ENCODE measurements at places on chromosomes 13 and 19. TPM values are rescaled to one million over a fixed set of nuclear protein-coding genes. Genes with fewer than 3 reads are reported as not detected.
A peak's percentile ranks its signal among the peaks of the same experiment; 100 is the strongest.

The RFPL4A gene
- total RNA-seq, result not detected

The RNF17 gene
- total RNA-seq, result not detected

The TRPM4 gene
- total RNA-seq, result 40.6 TPM

The FFAR2 gene
- total RNA-seq, result not detected

The U2AF1L4 gene
- 5.6 TPM for total RNA-seq

The ZNF296 gene
- total RNA-seq, result 1.8 TPM

The CBY2 gene
- total RNA-seq, result not detected

The CALR gene
- total RNA-seq, result 1,636 TPM

The TMEM150B gene
- total RNA-seq, result not detected

The C19orf85 gene
- not detected for total RNA-seq

The KLK12 gene
- not detected for total RNA-seq

The IRGC gene
- not detected for total RNA-seq

The F10 gene
- total RNA-seq, result not detected

DNA sequence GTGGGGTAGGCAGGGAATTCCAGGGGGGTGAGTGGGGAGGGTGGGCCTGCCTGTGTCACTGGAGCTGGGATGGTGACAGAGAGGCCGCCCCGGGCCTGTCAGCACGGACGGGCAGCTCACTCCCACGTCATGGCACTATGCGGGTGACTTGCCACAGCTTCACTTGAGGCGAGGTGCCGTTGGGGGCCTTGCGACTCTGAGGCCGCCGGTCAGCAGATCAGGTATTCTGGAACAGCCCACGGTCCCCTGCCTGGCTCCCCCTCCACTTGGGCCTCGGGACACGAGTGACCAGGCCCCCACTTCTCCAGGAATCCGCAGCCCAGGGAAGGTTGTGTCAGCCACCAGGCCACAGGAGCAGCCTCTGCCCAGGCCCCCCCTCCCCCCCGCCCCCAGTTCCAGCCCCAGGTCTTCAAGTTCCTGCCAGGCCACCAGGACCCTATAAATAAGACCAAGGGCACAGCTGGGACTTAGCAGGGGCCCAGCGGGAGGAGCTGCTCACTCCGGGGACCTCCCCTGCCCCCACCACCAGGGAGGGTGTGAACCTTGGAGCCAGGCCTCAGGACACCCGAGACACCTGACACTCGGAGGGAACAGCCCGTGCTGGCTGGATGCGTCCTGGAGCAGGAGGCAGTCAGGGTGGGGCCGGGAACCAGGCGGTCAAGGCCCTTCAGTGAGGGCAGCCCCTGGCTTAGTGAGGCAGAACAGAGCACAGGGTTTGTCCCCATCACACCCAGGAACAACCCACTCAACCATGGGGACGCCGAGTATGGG is 2.7 kb upstream of the MIDN start:
- no peak for DNase-seq

- peak; percentile 7 for DNase-seq
Measured at GRCh38 chr13:50334115-50334778, 319.0 kb downstream of the KCNRG start.

DNA sequence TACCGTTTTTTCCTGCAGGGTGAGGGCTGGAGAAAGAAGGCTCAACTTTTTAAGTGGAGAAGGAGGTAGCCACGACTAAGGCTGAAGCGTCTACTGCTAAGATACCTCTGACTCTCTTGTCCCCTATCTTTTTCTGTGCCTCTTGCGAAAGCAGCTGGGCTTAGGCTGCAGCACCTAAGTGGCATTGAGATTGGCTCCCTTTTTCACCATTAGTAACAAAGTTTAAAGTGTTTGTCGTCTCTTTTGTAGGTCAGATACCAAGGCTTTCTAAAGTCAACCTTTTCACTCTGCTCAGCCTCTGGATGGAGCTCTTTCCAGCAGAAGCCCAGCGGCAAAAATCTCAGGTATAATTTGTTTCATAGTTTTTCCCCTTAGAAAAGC is 887 bp downstream of the CDADC1 start:
- no peak for DNase-seq

DNA sequence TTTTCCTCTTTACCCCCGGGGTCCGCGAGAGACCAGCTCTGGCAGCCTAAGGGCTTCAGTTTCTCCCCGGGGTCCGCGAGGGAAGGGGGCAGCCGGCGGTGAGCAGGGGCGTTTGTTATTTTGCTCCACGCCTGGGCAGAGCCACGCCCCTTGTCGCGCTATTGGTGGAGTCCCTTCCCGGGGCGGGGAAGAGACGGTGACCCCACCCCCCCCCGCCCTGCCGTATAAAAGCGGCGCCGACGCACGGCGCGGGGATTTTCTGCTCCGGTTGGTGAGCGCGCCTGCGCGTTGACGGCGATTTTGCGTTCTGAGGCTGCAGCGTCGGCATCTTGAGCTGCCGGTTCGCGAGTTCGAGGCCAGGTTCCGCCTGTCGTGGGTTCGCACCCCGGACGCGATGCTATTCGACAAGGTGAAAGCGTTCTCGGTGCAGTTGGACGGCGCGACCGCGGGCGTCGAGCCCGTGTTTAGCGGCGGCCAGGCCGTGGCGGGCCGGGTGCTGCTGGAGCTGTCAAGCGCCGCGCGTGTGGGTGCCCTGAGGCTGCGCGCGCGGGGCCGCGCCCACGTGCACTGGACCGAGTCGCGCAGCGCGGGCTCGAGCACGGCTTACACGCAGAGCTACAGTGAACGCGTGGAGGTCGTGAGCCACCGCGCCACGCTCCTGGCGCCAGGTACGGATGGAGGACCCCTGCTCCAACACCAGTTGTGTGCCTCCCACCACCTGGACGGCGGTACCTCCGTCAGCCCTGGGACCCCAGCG is at the start of gene ARRDC2:
Gene ARRDC2, plus strand, starts transcription at position 254 of the 757 bp plus-strand sequence. Its CDS starts 141 bp downstream, at position 395.
- DNase-seq, result peak; percentile 92

GRCh38 chr19:29533578-29534544 is 8.1 kb downstream of the VSTM2B start:
- no peak for DNase-seq

DNA sequence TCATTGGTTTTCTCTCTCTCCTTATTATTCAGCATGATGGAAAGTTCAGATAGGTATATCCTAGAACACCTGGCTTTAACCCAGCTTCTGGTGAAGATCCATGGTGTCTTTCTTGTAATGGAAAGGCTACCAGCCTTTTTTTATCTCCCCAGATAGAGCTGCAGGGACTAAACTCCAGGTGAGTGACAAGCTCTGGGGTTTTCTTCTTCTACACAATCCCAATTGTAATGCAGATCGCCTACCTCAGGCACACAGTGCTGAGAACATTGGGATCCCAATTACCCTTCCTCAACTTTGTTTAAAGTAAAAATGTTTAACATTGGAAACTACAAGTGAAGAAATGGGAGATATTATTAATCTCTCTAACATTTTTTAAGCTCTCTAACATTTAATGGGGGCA is 1851.7 kb downstream of the PCDH9 start:
- DNase-seq, result no peak

GRCh38 chr19:44592451-44592890 is 20.9 kb upstream of the IGSF23 start:
- DNase-seq, result no peak

DNA sequence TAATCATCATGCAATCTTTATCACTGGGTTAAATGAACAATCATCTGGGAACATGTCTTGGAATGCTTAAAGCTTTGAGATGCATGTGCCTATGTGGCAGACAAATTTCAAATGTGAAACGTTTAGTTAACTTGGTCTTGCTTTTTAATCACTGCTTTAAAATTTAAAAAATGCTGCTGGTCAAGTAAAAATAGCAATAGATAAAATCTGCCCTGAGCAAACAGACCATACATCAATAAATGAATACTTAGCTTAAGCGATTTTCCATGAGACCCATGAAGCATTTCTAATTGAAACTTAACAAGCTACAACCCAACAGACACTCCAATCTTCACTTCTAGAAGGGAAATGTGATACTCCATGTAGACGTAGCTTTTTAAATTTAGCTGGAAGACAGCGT is 1.9 kb upstream of the KL start:
- no peak for DNase-seq

GRCh38 chr13:106596275-106596937 is 28.5 kb upstream of the ARGLU1 start:
- DNase-seq, result no peak

DNA sequence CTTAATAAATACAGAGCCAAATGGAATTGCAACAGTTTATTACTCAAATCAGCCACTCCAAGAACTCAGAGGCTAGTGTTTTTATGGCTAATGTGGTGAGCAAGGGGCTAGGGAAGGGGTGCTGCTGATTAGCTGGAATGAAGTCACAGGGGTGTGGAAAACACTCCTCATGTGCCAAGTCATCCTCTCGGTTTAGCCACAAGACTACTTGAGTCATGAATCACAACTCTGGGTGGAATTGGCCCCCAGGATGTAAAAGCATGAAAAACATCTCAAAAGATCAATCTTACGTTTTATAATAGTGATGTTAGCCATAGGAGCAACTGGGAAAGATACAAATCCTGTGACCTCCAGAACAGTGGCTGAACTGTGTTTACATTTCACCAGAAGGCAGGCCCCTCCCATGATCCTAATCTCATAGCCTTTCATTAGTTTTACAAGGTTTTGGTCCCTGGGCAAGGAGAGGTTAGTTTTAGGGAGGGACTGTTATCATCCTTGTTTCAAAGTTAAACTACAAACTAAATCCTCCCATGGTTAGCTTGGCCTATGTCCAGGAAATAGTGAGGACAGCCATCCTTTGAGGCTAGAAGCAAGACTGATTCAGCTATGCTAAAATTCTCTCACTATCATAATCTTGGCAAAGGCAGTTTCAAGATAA is 2020.1 kb upstream of the PCDH20 start:
- DNase-seq, result peak; percentile 24

- DNase-seq, result no peak
Measured at GRCh38 chr13:110387451-110388107, 80.5 kb downstream of the COL4A2 start.

GRCh38 chr19:1968279-1969175 is 27.6 kb downstream of the CSNK1G2 start:
- no peak for DNase-seq

DNA sequence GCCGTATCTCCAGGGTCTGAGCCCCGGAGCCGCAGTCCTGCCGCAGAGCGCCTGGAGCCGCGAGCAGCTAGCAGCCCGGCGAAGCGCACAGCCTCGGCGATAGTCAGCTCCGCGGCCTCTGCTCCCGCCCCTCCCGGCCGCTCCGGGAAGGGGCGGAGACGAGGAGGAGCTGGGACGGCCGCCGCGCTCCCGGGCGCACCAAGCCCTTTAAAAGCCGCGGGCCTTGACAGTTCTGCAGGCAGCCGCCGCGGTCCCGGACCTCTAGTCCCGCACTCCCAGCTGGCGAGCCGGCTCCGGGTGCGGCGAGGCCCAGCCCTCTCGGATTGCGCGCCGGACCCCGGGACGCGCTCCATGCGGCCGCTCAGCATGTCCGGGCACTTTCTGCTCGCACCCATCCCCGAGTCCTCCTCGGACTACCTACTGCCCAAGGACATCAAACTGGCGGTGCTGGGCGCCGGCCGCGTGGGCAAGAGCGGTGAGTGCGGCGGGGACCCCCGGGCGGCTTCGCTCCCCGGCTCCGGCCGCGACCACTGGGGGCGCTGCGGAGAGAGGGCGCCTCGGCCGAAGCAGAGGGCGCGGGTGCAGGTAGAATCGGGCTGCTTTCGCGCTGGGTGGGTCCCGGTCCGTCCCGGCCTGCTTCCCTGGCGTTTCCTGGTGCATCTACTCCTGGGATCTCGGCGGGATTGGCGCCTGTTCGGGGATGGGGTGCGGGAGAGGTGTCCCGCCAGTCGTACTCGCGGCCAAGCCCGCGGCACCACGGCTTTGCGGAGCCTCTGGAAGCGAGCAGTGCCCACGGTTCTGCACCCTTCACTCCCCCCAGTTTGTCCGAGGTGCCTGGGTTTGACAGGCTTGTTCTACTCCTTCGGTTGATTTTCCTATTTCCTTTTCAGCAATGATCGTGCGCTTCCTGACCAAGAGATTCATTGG is at the start of gene RASL11A:
Gene RASL11A, plus strand, starts transcription at position 237 of the 927 bp plus-strand sequence. Its CDS starts 115 bp downstream, at position 352.
- peak; percentile 87 for DNase-seq

GRCh38 chr19:3360421-3361383 is 5.7 kb upstream of the NFIC start:
- DNase-seq, result peak; percentile 47

DNA sequence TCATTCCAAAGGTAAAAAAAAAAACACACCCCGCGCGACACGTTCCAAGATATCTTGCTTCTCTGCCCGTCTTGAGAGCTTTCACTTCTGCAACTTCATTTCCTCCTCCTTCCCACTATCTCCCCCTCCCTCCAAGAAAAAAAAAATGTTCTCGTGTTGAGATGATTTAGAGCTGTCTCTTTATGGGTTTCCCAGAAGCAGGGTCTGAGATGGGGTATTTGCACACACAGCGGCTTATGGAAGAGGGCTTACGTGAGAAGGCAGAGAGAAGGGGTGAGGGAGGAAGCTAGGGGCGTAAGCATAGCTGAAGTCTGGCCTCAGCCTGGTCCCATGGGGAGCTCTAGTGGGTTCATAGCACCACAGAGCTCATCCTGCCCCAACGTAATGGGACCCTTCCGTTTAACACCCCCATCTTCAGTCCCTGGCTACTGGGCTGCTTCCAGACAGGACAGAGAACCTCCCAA is 31.3 kb upstream of the USE1 start:
- DNase-seq, result no peak

GRCh38 chr19:55086730-55087541 is 11.3 kb downstream of the EPS8L1 start:
- peak; percentile 97 for DNase-seq

GRCh38 chr13:72960541-72960940 is 98.3 kb upstream of the KLF5 start:
- DNase-seq, result no peak

GRCh38 chr19:38229585-38230073 is 5.6 kb upstream of the DPF1 start:
- DNase-seq, result peak; percentile 77

GRCh38 chr13:33728271-33729037 is 89.5 kb upstream of the RFC3 start:
- DNase-seq, result peak; percentile 28

GRCh38 chr19:13930402-13930801 is 7.8 kb downstream of the PODNL1 start:
- no peak for DNase-seq

All from endothelial cell of umbilical vein (primary cell).